Activated CD8-positive, alpha-beta memory T cell treated with anti-CD3 and anti-CD28 coated beads for 1 hour (primary cell): ENCODE measurements at places on chromosomes 12 and 14.

DNA sequence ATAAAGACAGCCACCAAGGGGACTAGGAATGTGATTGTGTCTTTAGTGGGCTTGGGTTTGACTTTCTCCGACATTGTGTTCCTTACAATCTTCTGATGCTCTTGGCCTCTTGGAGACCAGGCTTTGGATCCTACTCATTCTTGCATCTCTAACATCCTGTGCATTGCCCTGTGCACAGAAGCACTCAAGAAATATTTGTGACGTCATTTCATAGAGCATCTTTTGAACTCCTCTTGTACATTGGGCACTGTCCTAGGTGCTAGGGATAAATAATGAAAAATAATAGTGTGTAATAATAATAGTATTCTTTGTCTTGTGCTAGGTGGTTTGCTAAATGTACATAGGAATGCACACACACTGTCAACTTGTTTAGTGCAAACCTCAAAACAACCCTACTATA is 108.8 kb upstream of the LHX5 start:
- DNase-seq: no peak

DNA sequence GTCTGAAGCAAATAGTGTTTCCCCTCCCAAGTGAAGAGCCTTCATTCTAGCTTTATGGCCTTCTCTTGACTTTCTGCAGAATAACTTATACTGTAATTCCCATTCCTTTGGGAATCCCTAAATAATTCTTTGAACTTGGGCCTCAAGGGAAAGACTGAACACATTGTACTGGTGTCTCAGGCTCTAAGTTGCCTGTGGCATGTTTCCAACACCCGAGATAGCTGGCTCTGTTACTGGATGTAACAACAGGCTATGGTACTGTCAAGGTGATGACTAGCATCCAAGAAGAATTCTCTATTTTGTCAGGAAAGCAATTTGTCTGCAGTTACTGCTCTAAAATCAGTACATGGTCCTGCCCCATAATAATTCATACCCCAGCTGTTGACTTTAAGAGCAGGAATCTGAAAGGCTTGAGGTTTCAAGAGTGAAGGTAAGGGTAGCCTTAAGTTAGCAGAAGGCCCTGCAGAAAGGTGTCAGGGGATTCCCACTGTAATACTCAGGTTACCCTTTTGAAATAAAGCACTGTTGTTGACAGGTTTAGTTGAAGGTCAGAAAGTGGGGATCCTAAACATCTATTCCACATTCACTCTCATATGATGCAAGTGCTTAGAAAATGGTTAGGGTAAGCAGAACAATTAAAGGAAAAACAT is 5.2 kb downstream of the GPX2 start:
- no peak for DNase-seq

DNA sequence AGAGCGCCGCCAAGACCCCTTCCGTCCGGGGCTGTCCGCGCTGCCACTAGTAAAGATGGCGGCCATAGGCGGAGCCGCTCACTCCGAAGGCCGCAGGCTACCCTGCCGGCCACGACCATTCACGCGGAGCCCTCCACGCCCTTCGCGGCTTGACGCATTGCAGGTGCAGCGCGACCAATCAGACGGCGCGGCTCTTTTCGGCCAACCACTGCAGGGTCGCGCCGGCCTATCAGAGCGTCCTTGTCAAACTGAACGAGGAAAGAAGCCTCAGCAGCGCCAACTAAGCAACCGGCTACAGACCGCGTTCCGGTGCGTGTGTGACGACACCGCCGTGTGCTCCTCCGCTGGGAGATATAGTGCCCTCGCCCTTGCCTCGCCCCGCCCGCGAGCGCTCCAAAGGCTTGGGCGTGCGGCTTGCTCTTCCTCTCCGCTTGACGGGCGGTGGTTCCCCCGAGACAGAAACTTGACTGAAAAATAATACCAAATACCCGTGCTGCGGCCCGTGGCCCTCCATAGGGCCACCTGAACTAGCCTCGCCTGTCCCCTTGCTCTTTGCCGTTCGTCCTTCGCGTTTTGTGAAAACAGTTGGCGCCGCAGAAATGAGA is 13.6 kb upstream of the CALM1 start:
- DNase-seq: peak; percentile 95

DNA sequence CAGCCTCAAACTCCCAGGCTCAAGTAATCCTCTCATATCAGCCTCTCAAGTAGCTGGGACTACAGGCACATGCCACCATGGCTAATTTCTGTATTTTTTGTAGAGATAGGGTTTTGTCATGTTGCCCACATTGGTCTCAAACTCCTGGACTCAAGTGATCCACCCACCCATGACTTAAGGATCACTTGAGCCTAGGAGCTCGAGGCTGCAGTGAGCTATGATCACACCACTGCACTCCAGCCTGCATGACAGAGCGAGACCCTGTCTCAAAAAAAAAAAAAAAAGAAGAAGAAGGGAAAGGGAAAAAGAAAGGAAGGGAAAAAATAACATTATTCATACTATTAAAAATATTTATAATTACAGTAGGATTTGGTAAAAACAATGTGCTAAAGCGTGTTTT is 19.2 kb downstream of the EPS8 start:
- DNase-seq: no peak

- no peak for DNase-seq
Observed at GRCh38 chr14:95841668-95842067, 35.0 kb upstream of the TUNAR start.

- DNase-seq: no peak
Observed at GRCh38 chr12:49557187-49557916, 10.6 kb downstream of the MCRS1 start.

DNA sequence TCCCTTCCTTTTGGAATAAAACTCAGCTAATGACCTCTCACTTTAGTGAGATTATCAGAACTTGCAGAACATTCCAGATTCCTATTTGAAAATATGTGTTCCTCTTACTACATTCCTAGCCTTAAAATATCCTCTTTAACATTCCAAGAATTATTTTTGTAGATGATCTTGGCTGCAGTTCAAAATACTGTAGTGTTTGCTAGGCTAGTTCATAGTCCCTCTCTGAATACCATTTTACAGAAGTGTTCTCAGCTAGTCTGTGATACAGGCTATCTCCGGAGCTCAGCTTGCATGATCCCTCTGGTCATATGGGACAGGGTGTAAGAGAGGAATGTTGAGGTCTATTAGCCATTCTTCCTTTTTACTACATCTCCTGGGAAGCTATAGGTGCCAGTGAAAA is 17.6 kb upstream of the GPR33 start:
- no peak for DNase-seq

DNA sequence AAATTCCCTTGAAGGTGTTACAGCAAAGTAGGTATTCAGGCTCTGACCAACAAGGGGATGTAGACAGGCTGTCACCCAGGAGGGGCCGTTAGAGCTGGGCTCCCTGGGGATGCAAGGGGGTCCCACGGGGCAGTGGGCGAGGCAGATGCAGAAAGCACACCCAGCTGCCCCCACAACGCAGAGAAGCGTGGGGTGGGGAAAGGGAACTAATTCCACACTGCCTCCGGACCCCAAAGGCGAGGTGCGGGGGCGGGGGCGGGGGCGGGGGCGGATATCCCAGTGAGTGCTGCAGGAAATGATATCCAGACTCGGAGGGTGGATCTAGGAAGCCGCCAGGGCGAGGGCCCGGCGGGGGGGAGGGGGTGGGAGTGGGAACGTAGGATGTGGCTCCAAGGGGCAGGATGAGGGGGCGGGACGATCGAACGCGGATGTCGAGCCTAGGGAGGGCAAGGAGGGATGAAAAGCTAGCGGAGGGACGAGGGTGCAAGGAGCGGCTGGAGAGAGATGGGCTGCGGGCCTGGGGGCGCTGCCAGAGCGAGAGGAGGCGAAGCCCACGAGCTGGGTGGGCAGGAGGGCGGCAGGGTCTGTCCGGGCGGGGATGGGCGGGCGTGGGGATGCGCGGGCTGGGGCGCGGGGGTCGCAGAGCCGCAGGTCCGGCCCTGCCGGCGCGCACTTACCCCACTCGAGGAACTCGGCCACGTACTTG is 874 bp downstream of the CDC42BPB start:
- DNase-seq: no peak

- DNase-seq: no peak
Observed at GRCh38 chr12:124901003-124901402, 13.4 kb downstream of the UBC start.

DNA sequence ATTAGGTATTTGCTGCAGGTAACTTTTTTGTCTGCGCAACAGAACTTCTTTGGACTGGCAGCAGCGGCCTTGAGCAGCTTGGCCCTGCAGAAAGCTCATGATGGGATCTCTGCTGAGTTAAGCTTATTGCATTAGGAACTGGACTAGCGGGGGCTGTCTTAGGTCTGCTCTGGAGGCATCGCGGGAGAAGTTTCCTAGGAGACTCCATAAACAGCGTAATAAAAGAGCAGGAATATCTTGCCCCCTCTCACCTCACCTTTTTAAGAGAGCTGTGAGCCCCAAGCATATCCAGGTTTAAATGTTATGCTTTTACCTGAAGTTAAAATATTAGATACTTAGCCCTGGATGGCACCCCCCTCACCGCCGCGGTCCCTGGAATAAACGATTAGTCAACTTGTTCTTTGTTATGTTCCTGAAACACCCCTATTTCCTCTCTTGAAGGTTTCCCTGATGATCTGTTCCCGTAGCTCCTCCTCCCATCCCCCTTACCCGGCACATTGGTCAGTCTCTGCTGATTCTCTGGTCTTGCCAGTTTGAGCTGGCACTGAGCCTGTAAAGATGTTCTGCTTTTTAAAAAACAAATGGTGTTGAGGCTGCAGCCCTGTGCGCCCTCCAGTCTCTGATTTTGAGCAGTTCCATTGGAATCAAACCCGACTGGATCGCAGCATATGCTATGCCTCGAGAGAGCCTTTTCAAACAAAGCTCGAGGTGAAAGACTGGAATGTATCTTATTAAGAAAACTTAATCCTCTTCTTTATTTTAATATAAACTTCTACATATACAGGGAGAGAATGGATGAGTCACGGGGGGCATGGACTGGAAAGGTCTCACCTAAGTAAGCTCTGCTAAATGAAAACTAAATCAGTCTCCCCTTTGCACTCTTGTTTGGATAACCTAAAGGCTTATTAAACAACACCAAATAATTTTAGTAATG is 1.9 kb downstream of the MLXIP start:
- no peak for DNase-seq

GRCh38 chr14:56199095-56199981 is 81.1 kb downstream of the PELI2 start:
- no peak for DNase-seq
